ENCODE measurements at places on chromosomes 12 and 14. TPM values are rescaled to one million over a fixed set of nuclear protein-coding genes. Genes with fewer than 3 reads are reported as not detected.

The LRTM2 gene
- 2.5 TPM for total RNA-seq

The PTPRO gene
- 35.9 TPM for total RNA-seq

The SLC2A14 gene
- 0.98 TPM for total RNA-seq

The PROX2 gene
- total RNA-seq, result 0.58 TPM

The LTB4R gene
- 1.9 TPM for total RNA-seq

The RIMBP2 gene
- total RNA-seq, result 23.5 TPM

The ADAMTS20 gene
- total RNA-seq, result not detected

The TROAP gene
- 1.9 TPM for total RNA-seq

The CDCA3 gene
- 4.8 TPM for total RNA-seq

The CS gene
- total RNA-seq, result 66.8 TPM

The SYNDIG1L gene
- 0.09 TPM for total RNA-seq

The LIN7A gene
- 50.7 TPM for total RNA-seq

The CEBPE gene
- total RNA-seq, result not detected

The ACSM4 gene
- total RNA-seq, result not detected

The PLEKHD1 gene
- 0.33 TPM for total RNA-seq

The WSCD2 gene
- 4.0 TPM for total RNA-seq

The RD3L gene
- total RNA-seq, result not detected

The PNN gene
- 92.8 TPM for total RNA-seq

The TAS2R30 gene
- total RNA-seq, result 3.1 TPM

The ANGEL1 gene
- total RNA-seq, result 10.5 TPM

The RAB2B gene
- 26.8 TPM for total RNA-seq

The KLRD1 gene
- 0.22 TPM for total RNA-seq

Measured in motor neuron (in vitro differentiated cells).